ENCODE measurements at places on chromosomes 12 and 14.

DNA sequence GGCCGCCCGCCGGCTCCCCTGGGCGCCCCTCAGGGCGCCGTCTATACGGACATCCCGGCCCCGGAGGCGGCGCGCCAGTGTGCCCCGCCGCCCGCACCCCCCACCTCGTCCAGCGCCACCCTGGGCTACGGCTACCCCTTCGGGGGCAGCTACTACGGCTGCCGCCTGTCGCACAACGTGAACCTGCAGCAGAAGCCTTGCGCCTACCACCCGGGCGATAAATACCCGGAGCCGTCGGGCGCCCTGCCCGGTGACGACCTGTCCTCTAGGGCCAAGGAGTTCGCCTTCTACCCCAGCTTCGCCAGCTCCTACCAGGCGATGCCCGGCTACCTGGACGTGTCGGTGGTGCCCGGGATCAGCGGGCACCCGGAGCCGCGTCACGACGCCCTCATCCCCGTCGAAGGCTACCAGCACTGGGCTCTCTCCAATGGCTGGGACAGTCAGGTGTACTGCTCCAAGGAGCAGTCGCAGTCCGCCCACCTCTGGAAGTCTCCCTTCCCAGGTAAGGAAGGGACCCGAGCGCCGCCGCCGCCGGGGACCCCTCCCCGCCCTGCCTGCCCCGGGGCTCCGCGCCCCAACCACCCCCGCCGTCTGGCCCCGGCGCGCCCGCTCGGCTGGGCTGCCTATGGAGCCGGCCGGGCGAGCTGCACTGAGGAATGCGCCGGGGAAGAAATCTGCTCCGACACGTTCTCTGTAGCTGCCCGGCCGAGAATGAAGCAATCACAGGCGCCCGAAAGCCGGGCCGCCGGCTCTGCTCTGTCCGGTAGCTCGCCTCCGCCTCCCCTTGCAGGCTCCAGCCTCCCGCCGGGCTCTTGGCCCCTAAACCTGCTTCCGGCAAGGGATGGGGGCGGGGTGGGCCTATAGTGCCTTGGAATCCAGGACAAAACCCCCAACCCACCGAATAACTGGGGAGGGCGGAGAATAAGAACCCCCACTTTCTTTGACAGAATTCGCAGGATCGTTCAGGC lies 794 bp downstream of the HOXC13 start:
- no peak for DNase-seq

DNA sequence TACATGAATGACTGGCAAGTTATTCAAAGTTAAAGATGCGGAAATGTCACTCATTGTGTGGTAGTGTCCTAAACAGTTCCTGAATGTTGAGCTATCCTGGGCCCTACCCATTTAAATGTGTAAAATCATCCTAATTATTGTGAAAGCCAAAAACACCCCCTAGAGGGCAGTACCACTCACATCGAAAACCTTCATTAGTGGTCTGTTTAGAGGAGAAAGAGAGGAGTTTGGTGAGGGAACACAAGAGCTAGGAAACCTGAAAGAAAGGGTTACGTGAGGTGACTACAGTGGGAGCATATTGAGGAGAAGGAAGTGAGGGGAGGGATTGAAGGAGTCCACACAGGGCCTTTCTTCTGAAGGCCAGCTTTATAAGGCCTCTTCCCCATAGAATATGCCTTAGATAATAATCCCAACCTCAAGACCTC lies 2.5 kb upstream of the TEP1 start:
- peak; percentile 66 for DNase-seq

- DNase-seq: no peak
Observed at GRCh38 chr14:86364634-86365033, 834.7 kb downstream of the FLRT2 start.

GRCh38 chr12:20434996-20435395 lies 66.7 kb downstream of the PDE3A start:
- DNase-seq: no peak

- no peak for DNase-seq
Observed at GRCh38 chr12:122858171-122858570, 22.9 kb downstream of the HIP1R start.

DNA sequence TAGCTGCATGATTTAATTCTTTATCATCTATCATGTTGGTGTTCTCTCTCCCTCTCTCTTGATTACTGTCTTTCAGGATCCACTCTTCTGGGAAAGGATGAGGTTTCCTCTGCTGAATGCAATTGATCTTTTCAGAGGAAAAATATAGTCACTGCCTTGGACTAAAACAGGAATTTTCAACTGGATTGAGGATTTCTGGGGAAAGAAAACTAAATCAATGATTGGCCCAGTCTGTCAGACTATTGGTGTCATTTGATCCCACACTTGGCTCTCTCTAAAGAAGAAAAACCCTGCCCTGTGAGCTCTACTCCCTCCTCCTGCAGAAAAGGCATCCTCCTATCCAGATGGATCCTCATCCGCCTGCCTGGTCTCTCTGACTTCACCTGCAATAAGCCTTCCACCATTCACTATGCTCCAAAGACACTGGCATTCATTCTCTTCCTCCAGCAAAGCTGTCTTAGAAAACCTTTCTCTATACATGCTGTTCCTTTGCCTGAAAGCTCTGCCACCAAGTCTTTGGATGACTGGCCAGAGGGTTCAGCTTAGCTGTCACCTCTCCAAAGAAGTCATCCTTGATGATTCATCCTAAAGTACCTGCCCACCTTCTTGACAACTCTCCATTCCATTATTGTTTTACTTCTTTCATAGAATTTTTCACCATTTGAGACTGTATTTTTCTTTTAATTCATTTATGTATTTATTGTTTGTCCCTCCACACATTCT lies 127.7 kb upstream of the CAND1 start:
- DNase-seq: no peak

DNA sequence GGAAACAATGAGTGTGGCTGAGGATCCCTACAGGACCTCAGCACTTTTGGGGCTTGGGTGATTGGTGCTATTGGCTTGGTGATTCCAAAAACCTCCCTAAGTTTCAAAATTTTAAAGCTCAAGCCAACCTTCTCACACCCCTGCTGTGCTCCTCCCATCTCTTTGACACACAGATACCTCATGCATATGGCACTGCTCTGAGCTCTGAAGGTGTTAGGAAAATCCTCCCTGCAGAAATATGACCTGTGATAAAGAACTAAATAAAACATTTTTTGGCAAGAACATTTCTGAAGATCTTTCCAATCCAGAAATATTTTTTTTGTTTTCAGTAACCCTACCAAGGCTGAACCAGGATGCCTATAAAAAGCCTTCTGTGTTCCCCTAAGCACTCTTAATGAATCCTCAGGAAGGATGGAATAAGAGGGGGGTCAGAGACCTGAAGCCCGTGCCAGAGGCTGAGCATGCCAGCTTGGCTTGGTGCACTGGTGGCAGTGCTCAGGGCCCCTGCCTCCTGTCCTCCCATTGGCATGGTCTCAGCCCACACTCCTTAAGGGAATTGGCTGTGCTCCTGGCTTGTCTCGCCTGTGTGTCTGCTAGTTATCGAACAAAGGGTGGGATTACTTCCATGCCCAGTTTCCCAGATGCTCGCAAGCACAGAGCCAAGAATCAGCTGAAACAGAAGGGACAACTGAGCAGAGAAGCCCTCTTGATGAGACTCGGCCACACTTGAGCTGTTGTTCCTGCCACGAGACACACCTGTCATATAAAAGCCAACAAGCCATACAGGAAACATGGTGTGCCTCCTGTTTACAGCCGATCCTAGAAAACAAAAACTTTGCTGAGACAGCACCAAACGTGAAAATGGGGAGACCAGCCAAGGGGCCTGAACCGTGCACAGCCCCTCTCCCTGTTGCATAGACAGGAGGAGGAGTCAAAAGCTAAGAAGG lies 132.7 kb upstream of the EEA1 start:
- DNase-seq: no peak

GRCh38 chr14:78202163-78202562 lies 32.0 kb downstream of the NRXN3 start:
- DNase-seq: no peak

GRCh38 chr14:74569387-74569786 lies 42.6 kb downstream of the LTBP2 start:
- no peak for DNase-seq

DNA sequence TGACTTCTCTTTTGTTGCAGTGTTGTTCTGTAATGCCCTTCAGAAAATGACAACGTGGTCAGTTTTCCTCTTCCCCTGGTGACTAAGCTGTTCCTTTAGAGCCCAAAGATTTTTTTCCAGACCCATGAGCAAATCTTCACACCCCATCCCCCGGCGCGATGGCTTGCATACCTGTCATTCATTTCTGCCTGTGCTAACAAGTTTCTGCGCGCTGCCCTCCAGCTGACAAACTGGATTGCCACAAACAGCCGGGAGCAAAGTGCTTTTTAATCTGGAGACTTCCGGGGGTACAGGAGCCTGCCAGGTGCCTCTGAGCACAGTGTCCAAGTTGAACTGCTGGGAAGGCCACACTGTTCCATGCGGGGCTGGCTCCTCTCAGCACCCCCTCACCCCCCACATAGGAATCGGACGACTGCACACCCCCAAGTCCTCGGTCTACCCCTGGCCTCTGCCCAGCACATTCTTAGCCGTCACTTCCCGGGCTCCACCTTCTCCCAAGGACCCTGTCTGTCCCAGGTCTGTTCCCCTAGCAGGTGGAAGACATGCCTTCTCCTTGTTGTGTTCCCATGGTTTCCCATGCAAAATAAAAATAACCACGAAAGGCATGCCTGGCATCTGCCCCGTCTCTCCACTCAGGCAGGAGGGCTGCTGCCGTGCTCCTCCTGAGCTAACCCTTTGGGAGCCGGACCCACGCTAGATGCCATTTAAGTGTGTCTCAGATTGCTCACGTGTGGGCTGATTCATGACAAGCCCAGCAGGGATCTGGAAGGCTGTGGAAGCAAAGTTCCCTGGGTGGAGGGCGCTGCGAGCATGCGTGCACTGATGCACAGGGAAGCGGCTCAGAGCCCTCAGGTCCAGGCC lies 14.1 kb downstream of the RILPL1 start:
- DNase-seq: no peak

DNA sequence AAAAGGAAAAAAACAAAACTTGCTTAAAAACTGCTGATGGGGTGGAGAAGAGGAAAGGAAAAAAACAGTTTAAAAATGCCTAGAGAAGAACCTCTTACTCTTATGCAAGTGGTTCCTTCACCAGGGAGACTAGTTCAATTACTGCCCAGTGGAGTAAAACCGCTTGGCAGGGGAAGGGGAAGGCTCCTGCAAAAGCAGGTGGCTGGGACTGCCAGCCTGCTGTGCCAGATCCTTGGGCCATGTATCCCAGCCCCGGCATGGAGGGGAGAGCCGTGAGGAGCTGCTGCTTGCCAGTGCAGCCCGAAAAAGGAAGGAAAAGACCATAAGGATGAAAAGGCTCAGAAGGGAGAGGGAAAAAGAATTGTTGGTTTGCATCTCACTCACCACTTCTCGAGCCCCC lies 123.0 kb downstream of the FSCB start:
- DNase-seq: no peak

DNA sequence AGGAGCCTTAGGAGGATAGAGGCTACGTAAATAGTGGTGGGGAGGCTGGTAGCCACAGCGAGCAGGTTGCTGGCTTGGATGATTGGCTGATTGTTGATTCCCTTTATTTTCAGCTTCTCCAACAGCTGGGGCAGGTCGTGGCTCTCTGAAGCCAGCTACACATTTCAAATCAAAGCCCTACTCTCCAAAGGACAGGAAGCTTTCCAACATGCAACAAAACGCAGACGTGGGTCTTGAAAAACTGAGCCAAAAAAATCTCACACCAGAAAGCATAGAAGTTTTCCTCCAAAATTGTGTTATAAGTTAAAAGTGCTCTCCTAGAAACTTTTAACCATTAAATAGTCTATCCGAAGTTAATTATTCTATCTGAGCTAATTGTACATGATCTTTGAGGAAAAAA lies 37.6 kb upstream of the PRICKLE1 start:
- no peak for DNase-seq

GRCh38 chr14:71245659-71246361 lies 338.6 kb downstream of the PCNX1 start:
- DNase-seq: no peak

DNA sequence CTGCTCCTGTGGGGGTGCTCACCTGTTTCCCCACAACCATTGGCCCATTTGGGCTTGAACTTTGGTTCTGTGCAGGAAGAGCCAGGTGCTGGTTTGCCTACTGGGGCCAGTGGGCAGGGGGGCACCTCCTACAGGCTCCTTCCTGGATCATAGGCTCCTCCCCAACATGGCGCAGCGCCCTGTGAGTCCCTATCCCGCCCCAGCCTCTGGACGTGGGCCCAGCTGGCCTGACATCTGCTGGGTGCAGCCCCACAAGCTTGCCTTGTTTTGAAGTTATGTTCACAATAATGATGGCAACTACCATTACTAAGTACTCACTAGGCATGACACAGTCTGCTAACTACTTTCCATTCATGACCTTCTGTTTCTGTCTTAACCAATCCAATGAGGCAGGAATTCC lies 147.8 kb downstream of the RBM19 start:
- no peak for DNase-seq

DNA sequence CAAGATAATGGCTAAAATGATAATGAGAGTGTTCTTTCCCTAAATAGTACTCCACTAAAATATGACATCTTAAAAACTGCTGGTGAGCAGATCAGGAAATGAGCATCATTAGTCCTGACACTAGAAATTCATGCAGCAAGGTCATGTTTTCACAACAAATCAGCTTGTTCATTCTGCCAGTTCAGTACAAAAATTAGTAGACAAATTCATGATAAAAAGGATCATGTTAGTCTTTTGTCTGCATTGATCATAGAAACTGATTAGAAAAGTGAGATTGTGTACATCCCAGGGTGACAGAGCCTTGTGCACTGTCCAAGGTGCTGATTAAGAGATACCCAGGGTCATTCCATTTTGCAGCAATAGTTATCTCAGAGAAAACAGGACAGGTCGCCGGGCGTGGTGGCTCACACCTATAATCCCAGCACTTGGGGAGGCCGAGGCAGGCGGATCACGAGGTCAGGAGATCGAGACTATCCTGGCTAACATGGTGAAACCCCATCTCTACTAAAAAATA lies 163.6 kb downstream of the RIMBP2 start:
- DNase-seq: no peak

GRCh38 chr12:39574378-39574777 lies 45.2 kb downstream of the ABCD2 start:
- no peak for DNase-seq

- no peak for DNase-seq
Observed at GRCh38 chr12:30643366-30643765, 52.3 kb downstream of the IPO8 start.

DNA sequence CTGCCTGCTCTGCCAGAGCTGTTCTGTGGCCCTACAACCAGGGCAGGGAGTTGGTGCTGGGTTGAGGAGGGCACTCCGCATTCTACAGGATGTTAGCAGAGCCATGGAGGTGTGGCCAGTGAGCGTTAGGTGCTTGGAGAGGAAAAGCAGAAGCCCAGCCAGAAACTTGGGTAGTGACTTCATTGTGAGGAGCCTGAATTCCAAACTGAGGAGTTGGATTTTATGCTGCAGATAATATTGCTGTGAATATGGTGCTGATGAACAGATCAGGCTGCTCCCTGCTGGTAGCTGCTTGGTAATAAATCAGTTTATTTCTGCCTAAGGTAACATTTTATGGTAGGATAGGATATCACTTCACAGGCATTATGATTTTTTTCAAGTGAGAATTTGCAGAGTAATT lies 7.1 kb upstream of the CCDC175 start:
- no peak for DNase-seq

DNA sequence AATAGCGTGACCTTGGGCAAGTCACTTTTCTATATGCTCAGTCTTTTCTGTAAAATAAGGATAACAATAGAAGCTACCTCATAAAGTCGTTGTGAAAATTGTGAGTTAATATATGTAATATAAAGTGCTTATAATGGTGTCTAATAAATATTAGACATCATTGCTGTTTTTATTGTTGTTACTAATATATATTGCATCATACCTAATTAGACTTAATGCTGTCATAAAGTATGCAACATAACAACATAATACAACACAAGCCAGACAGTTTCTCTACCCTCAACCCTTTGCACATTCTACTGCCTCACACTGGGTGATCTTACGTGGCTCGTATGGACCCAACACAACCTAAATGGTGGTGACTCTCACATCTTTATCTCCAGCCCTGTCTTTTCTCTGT lies 136.9 kb downstream of the KICS2 start:
- DNase-seq: no peak
